Activated naive CD8-positive, alpha-beta T cell treated with anti-CD3 and anti-CD28 coated beads for 36 hours (primary cell): ENCODE measurements at places on chromosomes 7 and 10. TPM values are rescaled to one million over a fixed set of nuclear protein-coding genes. Genes with fewer than 3 reads are reported as not detected.
A peak's percentile ranks its signal among the peaks of the same experiment; 100 is the strongest.

DNA sequence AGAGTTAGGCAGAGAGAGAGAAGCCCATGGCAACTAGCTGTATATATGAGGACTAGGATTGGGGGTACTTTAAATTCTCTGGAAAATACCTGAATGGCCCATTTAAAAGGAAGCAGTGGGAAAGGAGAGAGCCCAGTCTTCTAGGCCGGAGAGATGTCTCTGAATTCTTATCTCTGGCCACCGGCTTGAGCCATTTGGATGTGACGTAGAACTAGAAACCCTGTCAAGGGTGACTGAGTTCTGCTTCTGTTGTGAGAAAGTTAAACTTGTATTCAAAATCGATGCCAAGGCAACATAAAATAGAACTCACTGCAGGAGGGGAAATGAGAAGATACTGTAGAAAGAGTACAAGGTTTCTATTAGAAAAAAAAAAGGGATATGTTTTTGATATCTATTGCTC is 6.3 kb upstream of the GSTK1 start:
- peaks cover 14% of the 10 kb centered on the region for H3K36me3 ChIP-seq
- peaks cover 38% of the 10 kb centered on the region for H3K4me1 ChIP-seq
- no peak overlapping the region for H3K4me3 ChIP-seq
- peak overlapping the region; percentile 12 for H3K27ac ChIP-seq
- H3K27me3 ChIP-seq = no peaks in the 10 kb centered on the region

Gene TRPV6
- total RNA-seq = not detected

DNA sequence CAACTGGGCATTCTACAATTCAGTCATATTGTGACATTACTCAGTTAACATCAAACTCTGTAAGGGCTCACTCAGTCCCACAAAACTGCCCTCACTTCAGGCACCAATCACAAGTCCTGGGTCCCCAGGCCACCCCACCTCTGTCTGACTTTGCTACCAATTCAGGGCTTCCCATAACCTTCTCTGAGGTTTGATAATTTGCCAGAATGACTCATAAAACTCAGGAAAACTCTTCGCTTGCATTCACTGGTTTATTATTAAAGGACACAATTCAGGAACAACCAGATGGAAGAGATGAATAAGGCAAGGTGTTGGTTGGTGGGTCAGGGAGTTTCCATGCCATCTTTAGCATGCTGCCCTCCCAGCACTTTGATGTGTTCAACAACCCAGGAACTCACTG is 41.3 kb downstream of the AVL9 start:
- DNase-seq = no peak
- peaks cover 30% of the 10 kb centered on the region for H3K36me3 ChIP-seq
- peak overlapping the region; percentile 39 for H3K27ac ChIP-seq
- H3K27me3 ChIP-seq = no peaks in the 10 kb centered on the region

Gene CLCN1
- total RNA-seq = not detected

Gene BET1
- total RNA-seq = 19.7 TPM

Gene AGAP5
- 5.4 TPM for total RNA-seq

- H3K36me3 ChIP-seq = no peaks in the 10 kb centered on the region
- H3K4me1 ChIP-seq = no peaks in the 10 kb centered on the region
- H3K27ac ChIP-seq = no peak overlapping the region
- no peak overlapping the region for H3K4me3 ChIP-seq
These were observed 108.4 kb upstream of the ZWINT start for GRCh38 chr10:56469482-56469881.

- H3K4me1 ChIP-seq = no peaks in the 10 kb centered on the region
- DNase-seq = no peak
These were observed 52.7 kb upstream of the FOXK1 start for GRCh38 chr7:4629287-4629895.

- H3K4me3 ChIP-seq = no peak overlapping the region
- DNase-seq = no peak
- H3K36me3 ChIP-seq = peaks cover 6% of the 10 kb centered on the region
- no peaks in the 10 kb centered on the region for H3K4me1 ChIP-seq
These were observed 19.9 kb upstream of the IFIT1B start for GRCh38 chr10:89357975-89358374.

Gene FEZF1
- not detected for total RNA-seq

- no peaks in the 10 kb centered on the region for H3K27me3 ChIP-seq
- no peak for DNase-seq
- H3K36me3 ChIP-seq = peaks cover 27% of the 10 kb centered on the region
- no peak overlapping the region for H3K4me3 ChIP-seq
- H3K4me1 ChIP-seq = peaks cover 68% of the 10 kb centered on the region
These were observed 122.8 kb downstream of the CUBN start for GRCh38 chr10:17006631-17007417.

DNA sequence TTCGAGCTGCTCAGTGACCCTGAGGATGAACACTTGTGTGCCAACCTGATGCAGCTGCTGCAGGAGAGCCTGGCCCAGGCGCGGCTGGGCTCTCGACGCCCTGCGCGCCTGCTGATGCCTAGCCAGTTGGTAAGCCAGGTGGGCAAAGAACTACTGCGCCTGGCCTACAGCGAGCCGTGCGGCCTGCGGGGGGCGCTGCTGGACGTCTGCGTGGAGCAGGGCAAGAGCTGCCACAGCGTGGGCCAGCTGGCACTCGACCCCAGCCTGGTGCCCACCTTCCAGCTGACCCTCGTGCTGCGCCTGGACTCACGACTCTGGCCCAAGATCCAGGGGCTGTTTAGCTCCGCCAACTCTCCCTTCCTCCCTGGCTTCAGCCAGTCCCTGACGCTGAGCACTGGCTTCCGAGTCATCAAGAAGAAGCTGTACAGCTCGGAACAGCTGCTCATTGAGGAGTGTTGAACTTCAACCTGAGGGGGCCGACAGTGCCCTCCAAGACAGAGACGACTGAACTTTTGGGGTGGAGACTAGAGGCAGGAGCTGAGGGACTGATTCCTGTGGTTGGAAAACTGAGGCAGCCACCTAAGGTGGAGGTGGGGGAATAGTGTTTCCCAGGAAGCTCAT is 1.1 kb downstream of the DDIT4 start:
- H3K4me3 ChIP-seq = peak overlapping the region; percentile 99
- DNase-seq = peak; percentile 76
- peaks cover 12% of the 10 kb centered on the region for H3K27me3 ChIP-seq
